ENCODE measurements at places on chromosomes 7 and 10.

DNA sequence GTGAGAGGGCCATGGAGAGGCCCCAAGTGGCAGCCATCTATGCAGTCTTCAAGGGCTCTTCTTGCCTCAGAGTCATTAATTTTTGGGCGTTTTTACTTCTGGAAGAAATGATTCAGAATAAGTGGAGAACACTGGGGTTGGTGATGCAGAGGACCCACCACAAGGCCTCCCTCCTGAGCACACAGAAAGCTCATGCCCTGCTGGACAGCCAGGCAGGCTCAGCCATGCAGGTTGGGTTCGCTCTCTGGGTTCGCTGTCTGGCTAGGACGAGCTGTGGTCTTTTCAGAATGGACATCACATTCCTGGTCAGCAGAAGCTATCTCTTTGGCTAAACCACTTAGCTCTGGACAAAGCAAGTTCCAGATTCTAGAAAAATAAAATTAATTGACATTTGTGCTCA lies 480.8 kb downstream of the RPS24 start:
- no peak for DNase-seq

GRCh38 chr7:1114505-1114904 lies 26.6 kb downstream of the GPER1 start:
- DNase-seq = no peak

- no peak for DNase-seq
Observed at GRCh38 chr7:2030475-2031450, 202.0 kb downstream of the MAD1L1 start.

DNA sequence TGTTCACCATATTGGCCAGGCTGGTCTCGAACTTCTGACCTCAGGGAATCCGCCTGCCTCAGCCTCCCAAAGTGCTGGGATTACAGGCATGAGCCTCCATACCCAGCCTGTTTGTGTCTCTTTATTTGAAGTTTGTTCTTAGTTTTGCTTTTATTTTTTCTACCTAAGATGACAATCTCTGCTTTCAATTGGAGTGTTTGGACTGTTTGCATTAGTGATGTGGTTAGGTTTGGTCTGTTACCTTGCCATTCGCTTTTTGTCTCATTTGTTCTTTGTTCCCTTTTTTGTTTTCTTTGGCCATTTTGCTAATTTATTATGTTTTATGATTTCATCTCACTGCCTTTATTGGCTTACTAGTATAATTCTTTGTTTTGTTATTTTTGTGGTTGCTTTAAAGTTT lies 62.6 kb downstream of the ADCY1 start:
- DNase-seq = no peak

GRCh38 chr7:140596519-140597427 lies 43.8 kb downstream of the DENND2A start:
- peak; percentile 90 for DNase-seq

DNA sequence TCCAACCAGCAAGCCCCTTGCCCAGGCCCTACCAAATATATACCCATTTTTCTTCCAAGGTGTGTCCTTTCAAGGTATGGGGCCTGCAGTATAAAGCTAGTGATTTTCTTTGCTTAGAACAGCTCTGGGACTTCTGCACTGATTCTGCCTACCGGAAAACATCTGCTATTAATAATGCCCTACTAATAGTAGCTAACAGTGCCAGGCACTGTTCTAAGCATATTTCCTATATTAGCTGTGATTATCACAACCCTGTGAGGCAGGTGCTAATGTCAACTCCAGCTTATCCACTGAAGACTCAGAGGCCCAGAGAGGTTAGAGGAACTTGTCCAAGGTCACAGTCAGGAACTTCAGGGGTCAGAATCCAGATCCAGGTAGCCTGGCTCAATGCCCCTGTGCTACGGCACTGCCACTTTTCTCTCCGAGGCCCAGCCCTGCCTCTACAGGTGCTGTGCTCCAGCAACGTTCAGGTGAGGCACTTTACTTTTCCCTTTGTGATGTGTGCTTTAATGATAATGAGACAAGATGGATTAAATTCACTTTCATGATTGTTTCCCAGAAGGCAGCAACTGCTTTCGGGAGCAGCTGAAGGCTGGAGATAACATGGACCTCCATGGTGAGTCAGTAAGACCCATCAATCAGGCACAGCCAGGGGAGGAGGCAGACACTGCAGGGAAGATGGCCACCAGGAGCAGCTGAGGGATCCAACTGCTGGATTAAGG lies 26.7 kb downstream of the TAS2R41 start:
- no peak for DNase-seq

GRCh38 chr7:8378349-8379019 lies 54.9 kb upstream of the NXPH1 start:
- no peak for DNase-seq

- DNase-seq = no peak
Observed at GRCh38 chr7:23462846-23463245, 7.4 kb downstream of the IGF2BP3 start.
